ENCODE measurements at places on chromosomes 16 and 17.

DNA sequence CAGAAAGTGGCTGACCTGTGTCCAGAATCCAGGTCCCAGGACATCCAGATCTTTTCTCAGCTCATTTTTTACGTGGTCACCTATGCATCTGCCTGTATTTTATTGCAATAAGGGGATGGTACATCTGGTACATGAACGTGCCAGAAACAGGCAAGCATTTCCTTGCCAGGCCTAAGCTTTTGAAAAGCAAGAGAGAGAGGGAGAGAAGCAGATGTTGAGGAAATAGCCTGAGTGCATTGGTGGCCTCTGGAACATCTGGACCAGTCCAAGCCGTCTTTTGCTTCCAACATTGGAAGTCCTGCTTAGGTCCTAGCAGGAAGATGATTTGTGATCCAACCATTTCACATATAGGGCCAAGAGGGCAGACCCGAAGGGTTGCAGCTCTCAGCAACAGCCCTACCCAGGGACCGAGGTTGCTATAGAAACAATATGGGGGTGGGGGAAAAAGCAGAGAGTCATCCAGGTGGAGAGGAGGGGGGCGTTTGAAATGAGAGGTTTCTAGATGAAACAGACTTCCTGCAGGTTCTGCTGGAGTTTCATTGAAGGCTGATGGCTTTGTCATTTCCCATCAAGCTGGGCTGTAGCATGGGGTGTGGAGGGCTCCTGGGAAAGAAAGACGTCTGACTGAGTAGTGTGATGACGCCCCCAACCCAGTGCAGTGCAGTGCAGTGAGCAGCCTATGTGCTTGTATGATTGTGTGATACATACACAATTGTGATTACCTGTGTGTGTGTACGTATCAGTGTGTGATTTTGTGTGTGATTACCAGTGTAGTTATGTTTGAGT is 61.6 kb downstream of the SHISA6 start:
- DNase-seq = no peak

DNA sequence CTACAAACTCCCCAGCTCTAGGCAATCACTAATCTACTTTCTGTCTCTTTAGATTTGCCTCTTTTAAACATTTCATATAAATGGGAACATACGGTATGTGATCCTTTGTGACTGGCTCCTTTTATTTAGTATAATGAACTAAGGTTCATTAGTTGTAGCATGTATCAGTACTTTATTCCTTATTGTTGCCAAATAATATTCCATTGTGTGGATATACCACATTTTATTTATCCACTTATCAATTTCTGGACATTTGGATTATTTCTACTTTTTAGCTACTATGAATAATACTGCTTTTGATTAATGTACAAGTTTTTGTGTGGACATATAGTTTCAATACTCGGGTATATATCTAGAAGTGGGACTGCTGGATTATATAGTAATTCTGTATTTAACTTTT is 7.9 kb downstream of the DDX19B start:
- DNase-seq = no peak

GRCh38 chr16:9849697-9850245 is 332.5 kb downstream of the GRIN2A start:
- DNase-seq = no peak

GRCh38 chr16:70680495-70681381 is 5.1 kb downstream of the MTSS2 start:
- no peak for DNase-seq

DNA sequence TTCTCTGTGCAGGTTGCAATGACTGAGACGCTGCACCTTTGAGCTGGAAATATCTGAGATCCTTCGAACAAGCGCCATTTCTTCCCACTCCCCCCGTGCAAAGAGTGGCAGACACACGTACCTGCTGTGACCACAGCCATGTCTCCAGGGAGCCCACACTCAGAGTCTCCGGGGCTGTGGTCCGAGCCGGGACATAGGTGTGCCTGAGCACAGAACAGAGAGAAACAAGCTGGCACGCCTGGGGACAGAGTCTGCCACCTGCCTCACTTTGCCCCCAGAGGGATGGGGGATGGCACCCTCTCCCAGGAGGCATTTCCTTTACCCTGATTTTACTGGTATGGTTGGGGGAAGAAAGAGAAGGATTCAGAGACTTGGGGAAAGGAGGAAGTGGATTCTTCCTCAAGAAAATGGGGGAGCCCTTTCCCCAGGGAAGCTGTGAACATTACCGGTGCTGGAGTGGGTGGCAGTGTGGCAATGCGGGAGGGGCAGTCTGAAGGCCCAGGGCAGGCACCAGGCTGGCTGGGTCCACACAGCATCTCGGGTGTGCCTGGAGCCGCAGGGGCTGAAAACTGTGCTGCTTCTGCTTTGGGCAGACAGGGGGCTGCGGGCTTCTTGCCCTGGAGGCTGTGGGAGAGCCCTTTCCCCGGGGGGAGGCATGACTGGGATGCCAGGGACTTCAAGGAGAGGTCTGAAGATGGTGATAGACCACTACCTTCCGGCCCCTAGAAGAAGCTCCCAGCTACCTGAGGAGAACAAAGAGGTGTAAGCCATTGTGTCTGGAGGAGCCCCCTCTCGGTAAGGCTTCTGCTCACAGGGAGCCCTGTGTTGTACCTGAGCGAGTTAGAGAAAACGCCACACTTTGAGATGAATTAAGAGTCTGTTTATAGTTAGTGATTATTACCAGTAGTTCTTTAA is 6.6 kb upstream of the PIK3R6 start:
- peak; percentile 27 for DNase-seq

DNA sequence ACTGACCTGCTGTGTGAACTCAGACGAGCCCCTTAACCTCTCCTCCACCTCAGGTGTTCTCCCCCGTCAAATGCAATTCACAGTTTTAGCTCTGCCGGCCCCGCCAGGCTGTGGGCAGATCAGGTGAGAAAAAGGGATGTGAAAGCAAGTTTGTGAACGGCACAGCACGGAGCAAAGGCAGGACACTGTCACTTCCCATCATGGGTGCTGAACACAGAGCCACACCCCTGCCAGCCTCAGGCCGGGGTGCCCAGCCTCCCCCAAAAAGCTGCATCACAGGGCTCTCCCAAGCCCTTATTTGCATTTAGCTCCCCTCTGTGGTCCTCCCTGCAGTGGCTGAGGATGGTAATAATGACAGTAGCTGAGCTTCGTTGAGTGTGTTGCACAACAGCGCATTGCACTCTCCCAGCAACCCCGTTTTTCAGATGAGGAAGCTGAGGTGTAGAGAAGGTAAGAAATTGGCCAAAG is 88.8 kb upstream of the TNRC6C start:
- DNase-seq = peak; percentile 66

DNA sequence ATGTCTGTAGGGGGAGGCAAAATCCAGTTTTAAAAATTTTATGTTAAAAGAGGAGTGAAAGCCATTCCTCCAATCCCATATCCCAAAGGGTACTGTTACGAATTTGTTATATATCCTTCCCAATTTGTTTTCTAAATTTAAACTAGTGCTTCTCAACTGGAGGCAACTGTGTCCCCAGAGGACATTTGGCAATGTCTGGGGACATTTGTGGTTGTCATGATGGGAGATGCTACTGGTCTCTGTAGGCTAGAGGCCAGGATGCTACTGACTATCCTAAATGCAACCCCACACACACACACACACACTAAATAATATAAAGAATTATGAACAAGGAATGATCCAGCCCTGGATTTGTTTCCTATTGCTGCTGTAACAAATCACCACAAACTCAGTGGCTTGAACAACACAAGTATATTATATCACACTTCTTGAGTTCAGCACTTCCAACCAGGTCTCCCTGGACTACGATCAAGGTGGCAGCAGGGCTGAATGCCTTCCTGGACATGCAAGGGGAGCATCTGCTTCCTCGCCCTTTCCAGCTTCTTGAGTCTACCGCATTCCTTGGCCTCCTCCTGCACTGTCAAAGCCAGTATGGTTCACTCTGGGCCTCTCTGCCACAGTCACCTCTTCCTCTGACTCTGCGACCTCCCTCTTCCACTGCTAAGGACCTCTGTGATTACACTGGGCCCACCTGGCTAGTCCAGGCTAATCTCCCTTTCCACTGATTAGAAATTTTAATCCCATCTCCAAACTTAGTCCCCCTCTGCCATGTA is 30.1 kb downstream of the ARHGAP17 start:
- DNase-seq = no peak

GRCh38 chr16:50945171-50945570 is 203.3 kb downstream of the CYLD start:
- DNase-seq = no peak

DNA sequence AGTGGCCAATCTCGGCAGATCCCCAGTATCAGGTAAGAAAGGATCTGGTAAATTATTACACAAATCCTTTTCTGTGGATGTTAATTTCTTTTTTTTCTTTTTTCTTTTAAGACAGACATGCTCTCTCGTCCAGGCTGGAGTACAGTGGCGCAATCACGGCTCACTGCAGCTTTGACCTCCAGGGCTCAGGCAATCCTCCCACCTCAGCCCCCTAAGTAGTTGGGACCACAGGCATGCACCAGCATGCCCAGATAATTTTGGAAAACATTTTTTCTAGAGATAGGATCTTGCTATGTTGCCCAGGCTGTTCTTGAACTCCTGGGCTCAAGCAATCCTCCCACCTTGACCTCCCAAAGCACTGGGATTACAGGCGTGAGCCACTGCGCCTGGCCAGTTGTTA is 54.0 kb downstream of the GAS7 start:
- no peak for DNase-seq

- no peak for DNase-seq
Measured at GRCh38 chr16:7716660-7717550, 384.3 kb downstream of the RBFOX1 start.

- DNase-seq = peak; percentile 9
Measured at GRCh38 chr16:28845761-28846079, 428 bp downstream of the TUFM start.

GRCh38 chr16:9092282-9092977 is 986 bp downstream of the HAPSTR1 start:
- peak; percentile 67 for DNase-seq

DNA sequence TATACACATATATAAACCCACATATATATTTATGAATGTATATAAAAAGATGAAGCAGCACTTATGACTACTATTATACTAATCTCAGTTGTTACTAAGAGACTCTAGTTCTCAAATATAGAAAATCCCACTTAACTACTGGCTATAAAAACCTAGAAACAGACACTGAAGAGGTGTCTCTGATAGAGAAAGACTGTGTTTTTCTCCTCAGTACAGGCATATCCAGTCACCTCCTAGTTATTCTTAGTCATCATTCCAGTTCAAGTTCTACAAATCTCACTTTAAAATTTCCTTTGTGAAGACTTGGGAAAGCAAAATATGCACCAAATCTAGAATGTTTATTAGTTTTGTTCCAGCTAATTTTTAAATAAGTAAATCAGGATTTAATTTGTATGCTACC is 93.9 kb downstream of the STH start:
- DNase-seq = no peak

GRCh38 chr16:69114346-69114975 is 9.0 kb downstream of the HAS3 start:
- DNase-seq = no peak

- DNase-seq = no peak
Measured at GRCh38 chr17:27575096-27575911, 55.7 kb upstream of the LGALS9 start.

DNA sequence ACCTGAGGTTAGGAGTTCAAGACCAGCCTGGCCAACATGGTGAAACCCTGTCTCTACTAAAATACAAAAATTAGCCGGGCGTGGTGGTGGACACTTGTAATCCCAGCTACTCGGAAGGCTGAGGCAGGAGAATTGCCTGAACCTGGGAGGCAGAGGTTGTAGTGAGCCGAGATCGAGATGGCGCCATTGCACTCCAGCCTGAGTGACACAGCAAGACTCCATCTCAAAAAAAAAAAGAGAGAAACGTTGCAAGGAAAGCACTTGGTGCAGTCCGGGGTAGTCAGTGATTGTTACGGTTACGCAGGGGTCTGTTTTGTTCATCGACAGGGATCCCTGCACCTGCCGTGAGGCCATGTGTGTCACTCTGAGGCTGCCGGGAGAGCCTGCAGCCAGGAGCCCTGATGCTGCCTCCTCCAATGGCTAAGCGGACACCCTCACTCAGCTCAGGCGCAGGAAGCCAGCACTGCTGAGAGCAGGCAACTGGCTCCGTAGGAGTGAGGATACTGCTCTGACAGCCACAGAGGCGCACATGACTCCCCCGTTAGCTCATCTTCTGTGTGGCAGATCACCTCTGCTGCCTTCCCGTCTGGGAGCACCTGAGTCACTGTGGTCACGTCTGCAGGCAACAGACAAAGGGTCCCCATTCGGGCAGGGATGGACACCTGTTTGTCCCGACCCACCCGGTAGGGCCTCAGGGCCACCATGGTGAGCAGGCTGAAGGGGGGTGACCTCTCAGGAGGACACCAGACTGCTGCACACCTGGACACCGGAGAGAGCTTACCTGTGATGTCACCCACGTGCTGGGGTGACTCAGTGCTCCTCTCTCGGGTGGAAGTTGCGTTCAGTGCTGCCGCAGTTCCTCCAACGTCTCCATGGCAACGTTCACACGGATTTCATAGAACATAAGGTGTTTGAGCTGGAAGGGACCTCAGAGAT is 5.2 kb upstream of the RAB26 start:
- DNase-seq = no peak

- DNase-seq = no peak
Measured at GRCh38 chr16:88521674-88522073, 48.5 kb upstream of the ZC3H18 start.

DNA sequence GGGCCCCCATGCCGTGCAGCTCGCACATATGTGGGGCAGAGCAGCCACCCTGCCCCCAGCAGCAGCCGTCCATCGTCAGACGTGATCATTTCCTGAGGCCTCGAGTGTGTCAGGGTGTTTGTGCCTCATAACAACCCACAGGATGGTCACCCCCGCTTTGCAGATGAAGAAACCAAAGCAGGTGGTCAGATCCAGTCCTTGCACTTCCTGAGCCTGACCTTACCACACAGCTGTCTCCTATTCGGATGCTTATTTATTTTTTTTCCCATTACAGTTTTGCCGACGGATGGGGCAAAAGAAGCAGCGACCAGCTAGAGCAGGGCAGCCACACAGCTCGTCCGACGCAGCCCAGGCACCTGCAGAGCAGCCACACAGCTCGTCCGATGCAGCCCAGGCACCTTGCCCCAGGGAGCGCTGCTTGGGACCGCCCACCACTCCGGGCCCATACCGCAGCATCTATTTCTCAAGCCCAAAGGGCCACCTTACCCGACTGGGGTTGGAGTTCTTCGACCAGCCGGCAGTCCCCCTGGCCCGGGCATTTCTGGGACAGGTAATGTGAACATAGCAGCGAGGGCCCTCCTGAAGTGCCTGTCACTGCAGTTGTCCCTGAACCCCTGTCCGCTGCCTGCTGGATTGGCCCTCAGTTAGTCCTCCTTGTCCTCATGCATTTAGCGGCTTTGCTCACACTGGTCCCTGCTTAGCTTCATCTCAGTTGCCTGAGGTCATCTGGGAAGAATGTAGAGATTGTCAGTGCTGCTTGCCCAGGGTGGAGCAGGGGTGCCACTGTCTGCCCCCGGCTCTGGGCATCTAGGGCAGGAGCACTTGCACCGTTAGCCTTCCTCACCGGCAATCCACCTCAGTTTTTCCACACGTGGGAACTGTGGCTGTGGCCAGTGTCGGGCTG is 1.4 kb downstream of the MPG start:
- DNase-seq = peak; percentile 77

DNA sequence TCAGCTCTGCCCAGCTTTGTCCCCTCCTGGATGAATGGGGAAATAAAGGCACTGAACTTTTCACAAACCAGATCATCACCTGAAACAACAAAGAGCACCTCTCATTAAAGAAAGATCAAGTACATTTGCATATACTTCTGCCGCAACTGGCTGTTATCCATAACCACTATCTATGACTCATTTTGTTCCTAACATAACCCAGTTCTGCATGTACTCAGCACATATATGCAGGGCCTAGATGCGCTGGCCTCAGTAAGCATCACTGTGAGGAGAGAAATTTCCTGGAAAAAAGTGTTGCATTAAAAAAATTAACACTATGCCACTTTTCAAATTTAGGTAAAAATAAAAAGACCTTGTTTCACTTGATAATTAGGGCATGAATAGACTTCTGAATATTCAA is 1718.4 kb downstream of the TP53TG3F start:
- DNase-seq = no peak
